Hypothalamus (tissue), 51 donors: ENCODE measurements at places on chromosomes 7 and 10.

DNA sequence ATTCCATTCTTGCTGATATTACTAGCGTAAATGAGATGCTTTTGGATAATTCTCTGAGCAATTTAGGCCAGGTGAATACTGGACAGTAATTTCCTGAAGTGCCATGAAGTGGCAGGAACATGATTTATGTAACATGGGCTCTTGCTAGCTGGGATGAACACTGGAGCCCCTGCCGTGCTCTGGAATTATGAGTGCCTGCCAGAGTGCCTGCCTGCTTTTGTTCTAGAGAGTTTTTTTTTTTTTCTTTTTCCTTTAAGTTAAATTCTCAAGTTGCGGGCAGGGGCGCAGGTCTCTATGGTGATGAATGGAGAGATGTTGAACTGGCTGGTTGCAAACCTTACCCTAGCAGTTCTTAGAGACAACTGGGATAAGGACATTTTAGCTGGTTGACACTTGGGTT is 165.9 kb downstream of the AUTS2 start:
- DNase-seq, result no peak

- DNase-seq, result no peak
Measured at GRCh38 chr7:100728196-100728595, 5.2 kb upstream of the ZAN start.

DNA sequence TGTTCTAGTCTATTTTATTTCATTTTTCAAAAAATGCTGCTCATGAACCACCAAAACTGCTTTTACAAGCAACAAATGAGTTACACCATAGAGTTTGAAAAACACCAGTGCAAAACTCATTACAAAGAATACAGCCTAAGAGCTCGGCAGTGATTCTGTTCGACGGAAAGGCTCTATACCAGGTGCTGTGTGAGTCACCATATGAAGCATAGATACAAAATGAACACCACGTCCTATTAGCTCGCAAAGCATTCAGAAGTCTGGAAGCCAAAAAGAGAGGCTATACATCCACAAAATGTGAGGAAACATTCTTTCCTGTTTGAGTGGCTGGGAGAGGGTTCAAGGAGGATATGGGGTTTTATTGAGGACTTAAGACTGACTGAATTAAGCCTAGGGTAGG is 136.1 kb downstream of the ATE1 start:
- DNase-seq, result no peak

DNA sequence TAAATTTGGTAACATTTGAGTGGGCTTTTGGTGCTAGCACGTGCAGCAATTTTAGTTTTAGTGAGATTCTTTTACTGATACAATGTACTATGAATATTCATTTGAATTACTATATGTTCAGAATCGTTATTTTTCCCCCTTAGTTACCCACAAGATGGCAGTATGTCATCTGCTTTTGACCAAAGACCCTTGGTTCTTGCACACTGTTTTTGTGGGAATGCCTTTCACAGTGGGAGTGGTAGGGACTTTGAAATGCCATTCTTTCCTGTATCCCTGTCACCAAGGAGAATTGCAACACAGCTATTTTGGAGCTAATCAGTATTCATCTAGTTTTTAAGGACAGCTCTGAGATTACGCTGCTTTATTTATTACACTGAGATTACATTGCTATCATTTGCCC is 40.6 kb downstream of the SEC23IP start:
- DNase-seq, result no peak

- peak; percentile 48 for DNase-seq
Measured at GRCh38 chr7:141072548-141073172, 1.2 kb upstream of the TMEM178B start.

- no peak for DNase-seq
Measured at GRCh38 chr10:96609510-96609909, 22.7 kb upstream of the TM9SF3 start.

DNA sequence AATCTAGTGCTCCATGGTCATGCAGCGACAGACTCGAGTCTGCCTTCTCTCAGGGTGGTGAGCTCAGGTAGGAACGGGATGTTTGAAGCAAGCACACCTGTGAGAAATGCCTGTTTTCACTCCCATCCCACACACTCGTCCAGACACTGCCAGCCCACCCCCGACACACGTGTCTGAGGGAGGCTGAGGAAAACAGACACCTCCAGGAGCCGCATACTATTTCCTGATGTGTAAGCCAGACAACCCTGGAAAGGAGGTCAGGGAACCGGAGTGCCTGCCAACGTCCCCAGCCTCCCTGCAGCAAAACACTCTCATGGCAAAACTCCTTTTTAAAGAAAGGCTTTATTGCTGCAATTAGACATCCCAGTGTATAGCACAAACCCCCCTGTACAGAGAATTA is 80.2 kb downstream of the ALOX5 start:
- no peak for DNase-seq

- no peak for DNase-seq
Measured at GRCh38 chr10:44618910-44619309, 234.0 kb upstream of the CXCL12 start.

DNA sequence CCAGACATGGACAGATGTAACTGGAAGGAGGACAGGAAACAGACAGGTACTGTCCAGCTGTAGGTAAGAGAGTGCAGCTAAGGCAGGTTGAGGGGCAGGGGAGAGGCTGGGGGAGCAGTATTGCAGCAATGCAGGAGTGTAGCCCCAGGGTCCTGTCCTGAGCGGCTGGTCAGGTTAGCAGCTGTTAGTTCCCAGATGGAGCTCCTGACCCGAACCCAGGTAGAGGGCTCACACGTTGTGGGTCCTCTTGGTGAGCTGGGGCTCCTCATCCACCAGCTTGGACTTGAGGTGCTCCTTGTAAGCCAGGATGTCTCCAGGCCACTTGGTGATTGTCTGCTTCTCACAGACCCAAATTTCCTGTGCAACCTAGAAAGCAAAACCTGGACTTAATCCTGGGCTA is 3.5 kb upstream of the H2BK1 start:
- no peak for DNase-seq

GRCh38 chr7:78563191-78563590 is 764.6 kb downstream of the PHTF2 start:
- DNase-seq, result no peak

- DNase-seq, result peak; percentile 19
Measured at GRCh38 chr7:29557954-29558353, 5.7 kb upstream of the PRR15 start.

DNA sequence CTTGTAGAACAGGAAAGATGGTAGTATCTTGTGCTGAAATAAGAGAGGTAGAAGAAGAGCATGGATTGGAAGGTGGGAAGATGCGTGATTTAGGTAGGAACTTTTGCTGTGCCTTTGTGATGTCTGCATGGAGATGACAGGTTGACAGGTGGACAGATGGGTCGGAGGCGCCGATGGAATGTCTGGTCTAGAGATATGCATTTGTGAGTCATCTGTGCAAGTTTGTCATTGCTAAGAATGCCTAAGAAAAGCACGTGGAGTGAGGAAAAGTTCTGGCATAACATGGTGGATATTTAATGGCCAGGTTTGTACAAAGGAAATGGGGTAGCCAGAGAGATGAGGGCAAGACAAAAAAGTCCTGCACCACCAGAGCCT is 76.0 kb upstream of the ARMC3 start:
- DNase-seq, result no peak

DNA sequence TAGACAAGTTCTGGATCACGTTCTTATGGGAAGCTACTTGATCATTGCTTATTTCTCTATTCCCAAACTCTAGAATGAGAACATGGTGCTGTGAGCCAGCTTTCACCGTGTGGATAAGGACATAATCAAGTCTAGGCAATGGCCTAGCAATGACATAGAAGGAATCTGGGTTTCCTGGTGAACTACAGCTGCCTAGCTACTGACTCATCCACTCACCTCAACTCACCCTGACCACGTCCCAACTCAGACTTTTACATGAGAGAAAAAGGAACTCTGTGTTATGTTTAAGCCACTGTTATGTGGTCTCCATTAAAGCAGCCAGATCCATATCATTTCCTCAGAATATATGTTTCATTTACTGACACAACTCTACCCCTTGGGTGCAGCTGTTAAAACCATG is 18.8 kb upstream of the MET start:
- no peak for DNase-seq

GRCh38 chr7:98404840-98405239 is 4.0 kb upstream of the BAIAP2L1 start:
- no peak for DNase-seq

DNA sequence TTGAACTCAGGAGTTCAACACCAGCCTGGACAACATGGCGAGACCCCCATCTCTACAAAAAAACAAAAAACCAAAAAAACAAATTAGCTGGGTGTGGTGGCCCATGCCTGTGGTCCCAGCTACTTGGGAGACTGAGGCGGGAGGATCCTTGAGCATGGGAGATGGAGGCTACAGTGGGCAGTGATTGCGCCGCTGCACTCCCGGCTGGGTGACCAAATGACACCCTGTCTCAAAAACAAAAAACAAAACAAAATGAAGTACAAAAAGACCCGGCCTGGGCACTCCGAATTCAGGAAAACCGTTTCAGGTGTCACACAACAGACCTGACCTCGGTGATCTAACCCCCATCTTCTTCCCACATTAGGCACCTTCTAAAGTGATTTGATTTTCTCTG is 65.5 kb downstream of the INSIG1 start:
- DNase-seq, result no peak

DNA sequence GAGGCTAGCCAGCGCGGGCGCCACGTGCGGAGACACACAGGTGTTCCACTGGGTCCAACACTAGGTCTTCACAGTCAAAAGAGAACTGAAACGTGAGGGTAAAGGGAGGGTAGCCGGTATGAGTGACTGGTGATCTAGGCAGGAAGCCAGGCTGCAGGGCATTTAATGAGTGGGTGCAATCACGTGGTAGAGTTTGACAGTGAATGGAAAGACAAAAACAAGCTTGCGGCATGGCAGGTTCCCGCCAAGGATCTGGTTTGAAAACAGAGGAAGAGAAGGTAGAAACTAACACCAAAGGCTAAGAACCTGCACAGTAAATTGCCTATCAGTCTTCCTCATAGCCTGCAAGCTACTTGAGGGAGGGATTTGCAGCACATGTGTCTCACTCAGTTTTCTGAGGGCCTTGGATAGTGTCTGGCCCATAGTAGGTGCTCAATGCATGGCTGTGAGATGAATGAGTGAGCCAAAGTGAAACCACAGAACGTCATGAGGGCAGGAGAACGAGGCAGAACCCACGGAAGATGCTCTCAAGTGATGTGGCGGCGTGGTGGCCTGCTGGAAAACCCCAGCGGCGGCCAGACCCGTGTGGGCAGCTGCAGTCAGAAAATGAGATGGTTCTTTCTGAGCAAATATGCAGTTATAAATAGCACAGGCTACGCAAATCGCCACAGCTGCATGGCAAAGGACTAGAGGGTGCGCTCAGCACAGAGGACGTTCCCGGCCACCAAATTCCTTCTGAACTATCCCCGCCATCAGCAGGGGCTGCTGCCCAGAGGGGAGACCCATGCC is 183.6 kb upstream of the NFE2L3 start:
- no peak for DNase-seq

GRCh38 chr7:85866540-85866939 is 679.7 kb upstream of the SEMA3D start:
- no peak for DNase-seq

GRCh38 chr10:29880856-29881255 is 178.5 kb downstream of the JCAD start:
- DNase-seq, result no peak

DNA sequence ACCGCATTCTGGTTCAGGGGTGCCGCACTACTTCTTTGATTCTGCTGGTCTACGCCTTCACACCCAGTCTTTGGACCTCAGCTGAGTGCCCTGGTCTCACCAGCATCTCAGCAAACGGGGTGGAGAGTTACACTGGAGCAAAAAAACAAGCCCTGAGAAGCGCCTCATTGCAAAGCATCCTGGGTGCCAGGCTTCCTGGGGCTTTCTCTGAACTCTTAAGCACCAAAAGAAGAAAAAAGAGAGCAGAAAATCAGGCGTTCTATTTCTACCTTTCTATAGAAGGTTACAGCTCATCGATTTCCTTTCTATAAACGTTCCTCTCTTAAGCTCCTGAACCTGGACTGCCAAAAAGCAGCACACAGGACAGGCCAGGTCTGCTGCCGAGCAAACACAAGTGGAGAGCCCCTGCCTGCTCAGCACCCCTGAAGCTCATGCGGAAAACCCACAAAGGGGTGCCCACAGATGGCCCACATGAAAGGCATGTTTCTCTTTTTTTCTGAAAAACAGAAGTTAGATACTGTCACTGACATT is 217.9 kb downstream of the SFMBT2 start:
- no peak for DNase-seq

- DNase-seq, result peak; percentile 15
Measured at GRCh38 chr7:111855161-111855841, 293.0 kb upstream of the IMMP2L start.

GRCh38 chr7:100506356-100506923 is 22.7 kb downstream of the NYAP1 start:
- DNase-seq, result no peak

DNA sequence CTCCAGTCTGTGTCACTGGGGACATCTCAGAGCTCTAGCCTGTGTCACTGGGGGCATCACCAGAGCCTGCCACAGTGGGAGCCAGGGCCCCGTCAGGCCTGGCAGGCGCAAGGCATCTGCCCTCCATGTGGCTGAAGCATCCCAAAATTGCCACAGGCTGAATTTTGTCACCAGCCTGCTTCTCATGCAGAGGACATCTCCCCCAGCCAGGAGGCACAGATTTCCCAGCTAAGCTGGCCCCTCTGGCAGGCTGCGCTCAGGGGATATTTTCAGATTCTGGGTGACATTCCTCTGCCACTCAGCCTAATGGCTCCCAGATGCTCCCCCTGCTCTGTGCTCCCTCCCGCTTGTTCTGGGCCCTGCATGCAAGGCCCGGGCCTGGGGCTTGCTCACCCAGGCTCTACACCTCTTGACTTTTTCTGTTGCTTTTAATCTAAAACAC is 64.6 kb downstream of the COL13A1 start:
- DNase-seq, result no peak

- no peak for DNase-seq
Measured at GRCh38 chr10:24417053-24417452, 208.1 kb downstream of the KIAA1217 start.

DNA sequence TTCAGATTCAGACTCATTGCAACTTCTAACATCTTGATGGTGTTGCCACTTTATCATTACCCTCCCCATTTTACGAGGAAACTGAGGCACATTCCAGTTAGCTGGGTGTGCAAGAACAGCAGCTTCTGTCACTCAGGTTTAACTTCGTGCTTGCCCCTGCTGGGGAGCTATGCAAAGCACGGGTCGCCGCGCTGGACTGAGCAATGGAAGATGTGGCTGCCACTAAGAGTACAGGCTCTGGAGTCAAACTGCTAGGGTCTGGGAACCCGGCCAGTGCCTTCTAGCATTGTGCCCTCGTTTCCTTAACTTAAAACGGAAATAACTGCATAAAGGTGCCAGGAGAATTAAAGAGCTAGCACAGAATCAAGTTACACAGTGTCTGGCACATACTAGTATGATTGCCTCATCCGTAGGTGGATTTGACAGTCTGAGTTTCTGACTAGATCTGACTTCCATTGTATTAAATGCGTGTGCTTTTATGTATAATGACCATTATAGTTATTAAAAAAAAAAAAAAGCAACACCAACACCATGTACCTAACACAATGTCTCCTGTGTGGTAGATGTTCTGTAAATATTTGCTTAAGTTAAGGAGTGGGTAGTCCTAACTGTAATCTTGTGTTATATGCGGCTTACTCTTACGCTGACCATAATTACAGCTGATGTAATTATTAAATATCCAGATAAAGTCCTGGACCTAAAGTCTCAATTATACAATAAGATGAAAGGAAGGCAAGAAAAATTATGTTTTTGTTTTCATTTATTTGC is 842 bp downstream of the ZNF22 start:
- DNase-seq, result no peak
